Neuronal stem cell (in vitro differentiated cells): ENCODE measurements at places on chromosomes 7 and 10.

DNA sequence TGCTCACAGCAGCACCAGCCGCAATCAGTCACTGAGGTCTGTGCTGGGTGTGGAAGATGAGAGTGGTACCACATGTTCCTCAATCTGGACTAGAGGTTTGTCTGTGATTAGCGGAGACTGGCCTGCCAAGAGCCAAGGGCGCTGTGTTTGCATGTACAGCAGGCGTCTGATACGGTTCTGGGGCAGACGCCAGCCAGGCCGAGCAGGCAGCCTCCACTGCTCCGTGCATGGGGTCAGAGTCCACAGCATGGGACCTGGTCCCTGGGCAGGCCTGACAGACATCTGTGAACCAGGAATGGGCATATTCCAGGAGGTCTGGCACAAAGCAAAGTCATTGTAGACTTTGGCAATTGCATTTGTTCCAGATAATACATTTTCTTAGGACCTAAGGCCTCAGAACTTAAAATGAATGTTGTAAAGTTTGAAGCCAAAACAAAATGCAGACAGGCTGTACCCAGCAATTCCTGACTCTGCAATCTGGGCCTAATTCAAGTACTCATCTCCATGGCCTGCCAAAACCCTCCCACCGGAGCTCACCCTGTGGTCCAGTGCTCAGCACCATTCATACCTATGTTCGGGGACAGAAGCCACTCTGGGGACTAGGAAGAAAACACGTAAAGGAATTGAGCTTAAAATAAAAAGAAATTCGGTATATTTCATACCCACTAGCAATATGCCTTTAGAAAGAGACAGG, 50.0 kb upstream of the FAM20C start:
- H3K27me3 ChIP-seq = no peaks in the 10 kb centered on the region
- peaks cover 2% of the 10 kb centered on the region for H3K36me3 ChIP-seq
- H3K4me3 ChIP-seq = no peak overlapping the region
- peaks cover 10% of the 10 kb centered on the region for H3K4me1 ChIP-seq
- DNase-seq = no peak
- H3K27ac ChIP-seq = no peak overlapping the region

- DNase-seq = no peak
- no peak overlapping the region for H3K4me3 ChIP-seq
- no peaks in the 10 kb centered on the region for H3K27me3 ChIP-seq
- peaks cover 8% of the 10 kb centered on the region for H3K4me1 ChIP-seq
Observed at GRCh38 chr7:93036807-93037206, 81.0 kb downstream of the SAMD9 start.

DNA sequence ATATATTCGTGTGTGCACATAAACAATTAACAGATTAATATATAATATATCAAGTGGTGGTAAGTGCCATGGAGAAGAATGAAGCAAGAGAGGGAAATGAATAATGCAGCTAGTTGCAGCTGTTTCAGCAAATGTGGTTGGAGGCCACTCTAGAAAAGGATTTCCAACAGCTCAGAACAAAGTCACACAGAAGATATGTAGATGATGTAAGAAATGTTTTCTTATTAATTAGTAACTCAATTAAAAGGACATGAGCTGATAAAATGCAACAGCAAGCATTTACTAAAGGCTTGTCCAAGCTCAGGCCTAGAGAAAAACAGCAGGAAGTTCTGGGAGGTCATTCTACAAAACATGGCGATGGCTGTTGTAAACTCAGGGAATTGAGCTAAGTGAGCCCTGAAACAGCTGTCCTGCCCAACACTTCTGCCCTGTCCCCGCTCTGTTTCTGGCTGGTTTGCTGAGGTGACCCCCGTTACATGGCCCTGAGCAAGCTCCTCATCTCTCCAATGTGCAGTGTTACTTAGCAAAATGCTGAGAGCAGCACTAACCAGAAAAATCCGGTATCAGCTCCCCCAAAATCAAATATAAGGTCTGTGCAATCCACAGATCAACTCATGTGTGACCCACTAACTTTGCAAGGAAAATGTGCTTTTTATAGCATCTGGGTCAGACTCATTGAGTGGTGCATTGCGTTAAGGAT, 23.4 kb upstream of the C10orf67 start:
- no peaks in the 10 kb centered on the region for H3K27me3 ChIP-seq
- no peaks in the 10 kb centered on the region for H3K4me1 ChIP-seq
- H3K4me3 ChIP-seq = no peak overlapping the region
- no peak for DNase-seq

DNA sequence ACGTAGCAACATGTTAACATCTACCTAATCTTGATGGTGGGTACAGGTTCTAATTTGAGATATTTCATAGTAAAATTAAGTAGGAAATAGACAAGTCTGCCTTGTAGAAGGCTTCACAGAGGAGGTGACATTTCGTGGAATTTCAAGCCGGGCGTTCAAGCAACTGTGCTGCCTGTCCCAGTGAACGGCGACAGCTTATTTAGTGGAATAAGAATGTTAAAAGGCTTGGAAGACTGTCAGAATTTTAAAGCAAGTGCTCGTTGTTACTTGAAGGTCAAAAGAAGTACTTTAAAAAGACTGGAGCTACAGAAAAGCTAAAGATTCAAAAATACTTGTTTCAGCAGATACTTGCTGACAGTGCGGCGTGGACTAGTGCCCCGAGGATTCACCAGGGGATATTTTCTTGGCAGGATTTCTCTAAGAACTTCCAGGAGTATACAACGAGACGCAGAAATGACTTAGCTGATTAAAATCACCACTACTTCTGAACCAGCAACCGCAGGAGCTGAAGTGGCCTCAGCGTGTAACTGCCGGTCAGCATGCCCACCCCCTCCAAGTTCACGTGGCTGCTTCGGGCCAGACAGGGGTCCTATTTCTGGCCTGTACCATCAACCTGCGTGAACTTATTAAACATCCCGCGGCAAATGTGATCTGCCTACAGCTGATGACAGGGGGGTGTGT, 46.5 kb downstream of the CTBP2 start:
- peaks cover 5% of the 10 kb centered on the region for H3K36me3 ChIP-seq
- no peak overlapping the region for H3K4me3 ChIP-seq
- H3K27ac ChIP-seq = no peak overlapping the region
- H3K27me3 ChIP-seq = no peaks in the 10 kb centered on the region

GRCh38 chr7:157662110-157662791, 325.4 kb downstream of the DNAJB6 start:
- DNase-seq = no peak
- H3K27me3 ChIP-seq = peaks cover 2% of the 10 kb centered on the region
- H3K27ac ChIP-seq = no peak overlapping the region
- H3K36me3 ChIP-seq = peaks cover 15% of the 10 kb centered on the region

DNA sequence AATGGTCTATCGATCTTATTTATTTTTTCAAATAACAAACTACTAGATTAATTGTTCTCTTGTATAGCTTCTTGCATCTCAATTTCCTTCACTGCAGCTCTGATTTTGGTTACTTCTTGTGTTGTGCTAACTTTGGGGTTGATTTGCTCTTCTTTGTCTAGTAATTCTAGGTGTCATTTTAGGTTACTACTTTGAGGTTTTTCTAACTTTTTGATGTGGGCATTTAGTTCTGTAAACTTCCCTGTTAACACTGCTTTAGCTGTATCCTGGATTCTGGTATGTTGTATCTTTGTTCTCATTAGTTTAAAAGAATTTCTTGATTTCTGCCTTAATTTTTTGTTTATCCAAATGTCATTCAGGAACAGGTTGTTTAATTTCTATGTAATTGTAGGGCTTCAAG, 1188.0 kb downstream of the DNAJB9 start:
- no peak overlapping the region for H3K4me3 ChIP-seq
- no peaks in the 10 kb centered on the region for H3K4me1 ChIP-seq
- no peak overlapping the region for H3K27ac ChIP-seq
- no peak for DNase-seq
- no peaks in the 10 kb centered on the region for H3K27me3 ChIP-seq

GRCh38 chr10:25398680-25399079, 223.9 kb downstream of the GPR158 start:
- H3K36me3 ChIP-seq = no peaks in the 10 kb centered on the region
- no peak overlapping the region for H3K4me3 ChIP-seq
- H3K27me3 ChIP-seq = no peaks in the 10 kb centered on the region
- no peak for DNase-seq
- no peaks in the 10 kb centered on the region for H3K4me1 ChIP-seq
- no peak overlapping the region for H3K27ac ChIP-seq

DNA sequence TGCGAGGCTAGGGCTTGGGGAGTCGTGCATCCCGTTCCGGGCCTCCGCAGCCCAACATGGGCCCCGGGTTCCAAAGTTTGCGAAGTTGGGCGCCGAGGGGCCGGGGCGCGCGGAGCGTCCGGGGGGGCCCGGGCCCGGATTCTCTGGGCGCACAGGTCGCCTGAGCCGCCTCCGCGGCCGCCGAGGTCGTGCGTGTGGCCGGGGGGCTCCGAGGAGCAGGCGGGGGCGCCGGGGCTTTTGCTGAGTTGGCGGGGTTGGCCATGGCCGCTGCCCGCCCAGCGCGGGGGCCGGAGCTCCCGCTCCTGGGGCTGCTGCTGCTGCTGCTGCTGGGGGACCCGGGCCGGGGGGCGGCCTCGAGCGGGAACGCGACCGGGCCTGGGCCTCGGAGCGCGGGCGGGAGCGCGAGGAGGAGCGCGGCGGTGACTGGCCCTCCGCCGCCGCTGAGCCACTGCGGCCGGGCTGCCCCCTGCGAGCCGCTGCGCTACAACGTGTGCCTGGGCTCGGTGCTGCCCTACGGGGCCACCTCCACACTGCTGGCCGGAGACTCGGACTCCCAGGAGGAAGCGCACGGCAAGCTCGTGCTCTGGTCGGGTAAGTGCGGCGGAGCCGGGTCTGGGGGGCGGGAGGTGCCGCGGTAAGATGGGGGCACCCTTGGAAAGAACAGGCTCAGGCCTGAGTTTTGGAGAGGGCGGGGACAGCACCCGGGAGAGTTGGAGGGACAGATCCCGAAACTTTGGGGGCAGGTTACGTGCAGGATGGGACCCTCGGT, 643 bp downstream of the SMO start:
- H3K36me3 ChIP-seq = peaks cover 32% of the 10 kb centered on the region
- H3K27me3 ChIP-seq = no peaks in the 10 kb centered on the region
- H3K4me3 ChIP-seq = peak overlapping the region; percentile 65
- DNase-seq = no peak
- H3K27ac ChIP-seq = peak overlapping the region; percentile 70

- H3K27ac ChIP-seq = no peak overlapping the region
- H3K4me1 ChIP-seq = no peaks in the 10 kb centered on the region
Observed at GRCh38 chr10:120511165-120511564, 54.1 kb downstream of the PLPP4 start.

GRCh38 chr7:107043491-107043890, 1.0 kb upstream of the PRKAR2B start:
- H3K4me3 ChIP-seq = no peak overlapping the region
- peaks cover 7% of the 10 kb centered on the region for H3K4me1 ChIP-seq
- no peak for DNase-seq
- H3K36me3 ChIP-seq = no peaks in the 10 kb centered on the region
- H3K27ac ChIP-seq = no peak overlapping the region

DNA sequence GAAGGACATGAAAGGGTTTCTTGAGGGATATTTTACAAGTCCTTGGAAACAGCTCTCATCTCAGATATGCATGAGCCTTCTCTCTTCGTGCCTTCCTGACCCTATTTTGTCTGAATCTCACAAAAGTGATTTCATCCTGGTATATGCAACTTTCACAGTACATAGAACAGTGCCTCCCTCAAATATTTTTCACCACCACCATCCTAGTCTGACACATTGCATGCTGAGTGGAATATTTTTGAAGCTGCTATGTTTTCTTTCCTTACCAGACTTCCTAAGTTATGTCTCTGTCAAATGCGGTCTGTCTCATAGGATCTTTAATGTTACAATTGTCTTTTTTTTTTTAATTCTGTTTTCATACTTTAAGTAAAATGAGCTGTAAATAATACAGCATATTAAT, 673.3 kb upstream of the LRRN3 start:
- no peaks in the 10 kb centered on the region for H3K36me3 ChIP-seq
- H3K4me1 ChIP-seq = peaks cover 3% of the 10 kb centered on the region
- DNase-seq = no peak
- H3K4me3 ChIP-seq = no peak overlapping the region
- no peaks in the 10 kb centered on the region for H3K27me3 ChIP-seq

GRCh38 chr10:78805176-78805575, 263.6 kb upstream of the ZMIZ1 start:
- H3K27me3 ChIP-seq = no peaks in the 10 kb centered on the region
- no peak overlapping the region for H3K4me3 ChIP-seq
- no peaks in the 10 kb centered on the region for H3K36me3 ChIP-seq

DNA sequence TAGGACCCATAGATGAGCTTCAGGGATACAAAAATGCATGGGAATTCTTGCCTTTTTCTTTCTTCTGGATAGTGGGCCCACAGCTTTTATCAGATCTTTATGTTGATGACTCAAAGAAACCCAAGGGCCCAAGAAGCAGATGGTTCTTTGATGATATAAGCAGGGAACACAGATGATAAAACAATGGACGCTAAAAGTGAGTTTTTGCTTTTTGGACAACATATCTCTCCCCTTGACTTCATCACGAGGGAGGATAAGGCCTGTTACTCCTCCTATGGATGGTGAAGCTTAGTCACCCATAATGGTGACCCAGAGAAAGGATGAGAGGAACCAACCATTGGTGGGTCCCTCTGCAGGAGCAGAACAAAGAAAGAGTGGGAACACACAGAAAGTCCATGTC, 6.5 kb upstream of the OGA start:
- no peak overlapping the region for H3K4me3 ChIP-seq
- peaks cover 23% of the 10 kb centered on the region for H3K36me3 ChIP-seq
- no peaks in the 10 kb centered on the region for H3K4me1 ChIP-seq

GRCh38 chr10:31031205-31031557, 484 bp downstream of the ZNF438 start:
- DNase-seq = no peak
- H3K27ac ChIP-seq = peak overlapping the region; percentile 93
- H3K4me3 ChIP-seq = peak overlapping the region; percentile 63
- H3K36me3 ChIP-seq = no peaks in the 10 kb centered on the region
- no peaks in the 10 kb centered on the region for H3K27me3 ChIP-seq
- peaks cover 3% of the 10 kb centered on the region for H3K4me1 ChIP-seq

DNA sequence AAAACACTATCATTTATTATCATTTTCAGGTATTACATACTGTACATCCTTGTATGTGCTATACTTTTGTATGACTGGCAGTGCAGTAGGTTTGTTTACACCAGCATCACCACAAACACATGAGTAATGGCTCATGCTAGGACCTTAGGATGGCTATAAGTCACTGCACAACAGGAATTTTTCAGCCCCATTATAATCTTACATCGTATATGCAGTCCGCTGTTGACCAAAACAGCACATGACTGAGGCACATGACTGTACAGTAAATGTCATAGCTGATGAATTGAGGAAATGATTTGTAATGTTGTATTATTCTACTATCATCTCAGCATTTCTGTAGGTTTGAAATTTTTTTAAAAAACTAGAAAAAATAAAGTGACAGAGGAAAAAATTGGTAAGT, 38.6 kb downstream of the BPGM start:
- H3K4me3 ChIP-seq = no peak overlapping the region
- H3K36me3 ChIP-seq = peaks cover 5% of the 10 kb centered on the region
- H3K4me1 ChIP-seq = peaks cover 1% of the 10 kb centered on the region
- no peak for DNase-seq

DNA sequence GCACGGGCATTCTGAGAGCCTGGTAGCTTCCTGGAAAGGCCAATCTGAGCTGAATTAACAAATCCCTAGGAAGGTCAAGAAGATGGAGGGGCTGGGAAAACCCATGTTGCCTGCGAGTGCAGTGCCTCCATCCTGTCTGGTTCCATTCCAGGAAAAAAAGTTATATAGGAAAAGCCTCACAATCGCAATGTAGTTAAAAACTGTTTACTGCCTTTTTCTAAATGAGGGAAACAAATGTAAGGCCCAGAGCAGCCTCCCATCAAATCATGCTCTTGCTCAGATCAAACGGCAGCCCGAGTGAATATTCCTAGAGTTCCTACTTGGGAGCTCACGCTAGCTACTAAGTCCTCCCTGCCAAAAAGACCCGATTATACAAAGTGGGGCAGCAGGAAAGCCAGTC, 179.9 kb downstream of the KCNMA1 start:
- DNase-seq = no peak
- H3K36me3 ChIP-seq = no peaks in the 10 kb centered on the region
- no peaks in the 10 kb centered on the region for H3K27me3 ChIP-seq
- no peak overlapping the region for H3K4me3 ChIP-seq
- H3K27ac ChIP-seq = no peak overlapping the region
- peaks cover 4% of the 10 kb centered on the region for H3K4me1 ChIP-seq
